ENCODE measurements at places on chromosomes 2 and 18.

GRCh38 chr2:17299891-17300540, 218.2 kb downstream of the RAD51AP2 start:
- no peak for DNase-seq

- DNase-seq = no peak
Observed at GRCh38 chr2:232896111-232896510, 26.0 kb downstream of the SNORC start.

- DNase-seq = no peak
Observed at GRCh38 chr18:79819968-79820351, 22.2 kb downstream of the KCNG2 start.

DNA sequence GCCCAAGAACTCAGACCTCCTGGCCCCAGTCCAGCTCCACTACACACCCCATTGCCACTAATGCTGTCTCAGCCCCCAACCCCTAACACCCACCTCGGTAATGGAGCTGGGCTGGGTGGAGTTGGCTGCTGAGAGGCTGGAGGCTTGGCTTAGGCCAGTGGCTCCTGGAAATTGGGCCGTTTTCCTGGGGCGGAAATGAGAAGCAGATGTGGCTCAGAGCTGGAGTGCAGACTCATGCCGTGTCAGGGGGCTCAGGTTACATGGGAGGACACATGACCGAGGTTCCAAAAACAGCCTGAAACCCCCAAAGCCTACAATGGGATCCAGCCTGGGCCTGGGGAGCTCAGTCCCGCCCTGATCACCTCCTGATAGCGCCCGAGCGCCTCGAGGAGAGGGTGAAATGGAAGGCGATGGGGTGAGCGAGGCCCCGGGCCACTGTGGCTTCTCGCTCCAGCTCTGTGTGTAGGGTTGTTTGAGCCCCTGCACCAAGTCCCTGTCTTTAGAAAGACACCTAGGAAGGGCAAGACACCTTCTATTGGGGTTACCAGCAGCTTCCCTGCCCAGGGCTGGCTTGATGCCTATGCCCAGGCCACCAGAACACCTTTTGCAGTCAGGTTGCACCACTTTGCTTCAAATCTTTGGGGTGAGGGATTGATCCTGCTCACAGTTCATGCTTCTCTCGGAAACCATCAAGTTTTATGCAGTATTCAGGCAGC, 175.7 kb upstream of the HAAO start:
- DNase-seq = peak; percentile 88

DNA sequence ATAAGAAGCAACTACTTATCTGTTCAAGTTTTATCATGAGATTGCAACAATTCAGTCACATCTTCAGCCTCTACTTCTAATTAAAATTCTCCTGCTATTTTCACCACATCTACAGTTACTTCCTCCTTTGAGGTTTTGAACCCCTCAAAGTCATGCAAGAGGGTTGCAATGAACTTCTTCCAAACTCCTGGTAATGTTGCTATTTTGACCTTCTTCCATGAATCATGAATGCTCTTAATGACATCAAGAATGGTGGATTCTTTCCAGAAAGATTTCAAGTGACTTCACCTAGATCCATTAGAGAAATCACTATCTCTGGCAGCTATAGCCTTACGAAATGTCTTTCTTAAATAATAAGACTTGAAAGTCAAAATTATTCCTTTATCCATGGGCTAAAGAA, 1052.8 kb upstream of the NRXN1 start:
- no peak for DNase-seq

- DNase-seq = no peak
Observed at GRCh38 chr2:67374481-67374880, 22.7 kb upstream of the ETAA1 start.

All from eye (tissue), 1 donor.